Umbilical cord (tissue), 2 donors: ENCODE measurements at places on chromosomes 12 and 14. TPM values are rescaled to one million over a fixed set of nuclear protein-coding genes. Genes with fewer than 3 reads are reported as not detected.

MAP1LC3B2 gene
- total RNA-seq: 7.7 TPM

P2RX7 gene
- 5.3 TPM for total RNA-seq

IL23A gene
- total RNA-seq: 6.0 TPM

DNA sequence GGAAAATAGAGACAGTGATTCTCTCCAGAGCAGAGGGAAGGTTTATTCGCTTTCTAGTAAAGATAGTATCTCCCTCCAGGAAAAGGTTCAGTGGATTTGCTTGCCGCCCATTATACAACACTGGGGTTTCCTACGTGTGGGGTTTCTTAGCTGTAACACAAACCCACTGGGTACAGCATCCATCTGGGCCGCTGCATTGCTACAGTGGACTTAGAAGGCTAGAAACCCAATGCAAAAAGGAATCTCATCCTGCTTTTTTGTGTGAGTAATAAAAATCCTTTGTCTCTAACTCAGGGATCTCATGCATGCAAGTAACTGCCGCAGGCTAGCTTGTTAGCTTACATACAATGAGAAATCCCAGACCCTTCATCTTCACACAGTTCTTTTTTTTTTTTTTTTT lies 67.1 kb upstream of the BCL2L14 start:
- DNase-seq: peak; percentile 33

DNA sequence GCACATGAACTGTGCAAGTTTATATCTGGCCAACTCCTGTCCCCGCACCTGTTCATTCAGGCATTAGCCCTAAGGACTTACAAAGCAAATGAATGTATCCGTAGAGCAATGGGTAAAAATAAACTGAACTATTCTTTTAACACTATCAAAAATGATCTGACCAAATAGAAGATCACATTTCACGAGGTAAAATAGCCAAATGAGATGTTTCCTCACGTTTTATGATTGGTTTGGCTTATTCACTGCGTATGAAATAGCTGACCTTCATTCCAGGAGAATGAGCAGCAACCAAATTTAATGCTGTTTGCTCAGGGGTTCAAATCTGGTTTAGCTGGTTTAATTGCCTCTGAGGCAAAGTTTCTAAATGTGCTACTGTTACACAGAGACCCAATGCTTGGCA lies 216.0 kb upstream of the EEA1 start:
- no peak for DNase-seq

PRORP gene
- 9.1 TPM for total RNA-seq

ZDHHC22 gene
- total RNA-seq: 0.24 TPM

- DNase-seq: no peak
Observed at GRCh38 chr12:120735181-120735580, 9.6 kb downstream of the ACADS start.
